ENCODE measurements at places on chromosomes 12 and 14. TPM values are rescaled to one million over a fixed set of nuclear protein-coding genes. Genes with fewer than 3 reads are reported as not detected.

The FAM186B gene
- 0.57 TPM for total RNA-seq

The KLRG1 gene
- 0.89 TPM for total RNA-seq

The ZDHHC22 gene
- total RNA-seq = 1.9 TPM

The AQP2 gene
- total RNA-seq = not detected

The IPO8 gene
- total RNA-seq = 39.0 TPM

The OLR1 gene
- total RNA-seq = not detected

The LALBA gene
- not detected for total RNA-seq

The CLMN gene
- 9.5 TPM for total RNA-seq

The NOVA1 gene
- total RNA-seq = 29.5 TPM

The MANSC4 gene
- total RNA-seq = not detected

The CTSG gene
- total RNA-seq = not detected

The RFLNA gene
- 1.2 TPM for total RNA-seq

The ERG28 gene
- total RNA-seq = 36.3 TPM

The TMEM121 gene
- total RNA-seq = 1.4 TPM

The OR4L1 gene
- not detected for total RNA-seq

The WNT1 gene
- total RNA-seq = not detected

The SERPINA9 gene
- not detected for total RNA-seq

The ARMH4 gene
- total RNA-seq = 17.3 TPM

The SYT1 gene
- 6.5 TPM for total RNA-seq

The GPR135 gene
- 4.1 TPM for total RNA-seq

The TAS2R9 gene
- not detected for total RNA-seq

The IL26 gene
- total RNA-seq = not detected

The AQP5 gene
- total RNA-seq = 0.77 TPM
